NCI-H2107 (cell line): ENCODE measurements at places on chromosomes 6 and 20.

DNA sequence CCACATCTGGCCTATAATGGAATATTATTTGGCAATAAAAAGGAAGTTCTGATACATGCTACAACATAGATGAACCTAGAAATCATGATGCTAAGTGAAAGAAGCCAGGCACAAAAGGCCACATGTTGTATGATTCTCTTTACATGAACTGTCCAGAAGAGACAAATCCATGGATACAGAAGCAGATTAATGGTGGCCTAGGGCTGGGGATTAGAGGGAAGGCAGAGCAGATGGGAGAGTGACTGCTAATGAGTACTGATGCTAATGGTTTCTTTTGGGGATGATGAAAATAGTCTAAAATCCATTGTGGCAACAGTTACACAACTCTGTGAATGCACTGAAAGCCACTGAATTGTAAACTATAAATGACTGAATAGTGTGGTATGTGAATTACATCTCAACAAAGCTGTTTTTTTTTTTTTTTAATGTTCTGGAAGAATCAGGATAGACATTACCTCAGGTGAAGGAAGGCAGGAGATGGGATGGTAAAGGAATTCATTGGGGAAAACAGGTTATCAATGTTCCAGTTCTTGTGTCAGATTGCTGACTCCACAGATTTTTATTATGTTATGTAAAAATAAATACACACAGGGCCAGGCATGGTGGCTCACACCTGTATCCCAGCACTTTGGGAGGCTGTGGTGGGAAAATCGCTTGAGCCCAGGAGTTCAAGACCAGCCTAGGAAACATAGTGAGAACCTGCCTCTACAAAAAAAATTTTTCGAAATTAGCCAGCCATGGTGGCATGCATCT is 8.9 kb upstream of the SOX12 start:
- no peak for DNase-seq

- DNase-seq: no peak
These were observed 44.9 kb upstream of the SCML4 start for GRCh38 chr6:107868867-107869611.

DNA sequence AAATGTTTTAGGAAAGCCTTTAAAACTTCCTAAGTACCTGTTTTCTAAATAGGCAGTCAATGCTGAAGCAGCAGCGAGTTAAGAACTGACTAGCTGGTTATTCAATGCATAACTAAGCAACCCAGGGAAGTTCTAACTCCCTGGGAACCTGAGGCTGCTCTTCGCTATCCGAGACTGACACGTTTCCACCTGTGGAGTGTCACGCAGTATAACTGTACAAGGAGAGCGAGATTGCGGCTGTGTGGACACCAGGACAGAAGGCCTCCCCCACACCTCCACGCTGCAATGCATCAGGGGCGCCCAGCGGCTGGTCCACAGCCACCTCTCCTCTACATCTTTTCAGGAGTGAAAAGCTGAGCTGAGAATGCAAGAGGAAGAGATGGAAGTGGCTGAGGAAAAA is 8.0 kb downstream of the PXDC1 start:
- no peak for DNase-seq

- DNase-seq: no peak
These were observed 214.2 kb upstream of the QKI start for GRCh38 chr6:163200289-163200688.

DNA sequence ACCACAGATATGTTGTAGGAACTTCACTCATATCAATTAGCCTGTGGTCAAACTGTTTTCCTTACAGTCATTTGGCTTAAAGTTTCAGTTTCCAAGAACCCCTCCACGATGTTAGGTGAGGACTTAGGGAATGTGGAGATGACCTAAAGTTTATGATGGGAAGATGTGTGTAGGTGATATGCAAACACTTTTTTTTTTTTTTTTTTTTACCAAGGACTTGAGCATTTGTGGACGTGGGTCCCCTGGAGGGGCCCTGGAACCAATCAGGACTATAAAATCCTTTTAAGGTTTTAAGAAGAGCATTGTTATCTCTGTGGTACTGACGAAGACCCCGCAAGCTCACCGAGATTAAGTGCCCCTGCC is 478 bp upstream of the MTHFD1L start:
- no peak for DNase-seq

- DNase-seq: no peak
These were observed 326.7 kb upstream of the CNR1 start for GRCh38 chr6:88492824-88493223.

DNA sequence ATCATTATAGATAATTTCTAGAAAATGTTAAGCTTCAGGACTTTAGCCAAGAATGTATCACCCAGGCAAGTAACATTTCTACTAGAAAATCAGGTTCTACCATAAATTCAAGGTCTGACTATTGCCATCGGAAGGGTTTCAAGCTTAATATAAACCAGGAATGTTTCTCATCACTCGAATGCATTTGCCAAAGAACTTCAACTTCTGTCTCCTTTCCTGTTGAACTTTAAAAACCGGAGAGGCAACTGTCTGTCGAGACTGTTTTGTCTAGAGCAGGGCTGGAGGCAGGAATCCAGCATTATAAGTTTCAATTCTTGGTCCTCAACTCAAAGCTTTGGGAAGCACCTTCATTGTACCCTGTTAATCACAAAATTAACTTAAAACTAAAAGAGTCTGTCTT is 264.7 kb downstream of the ZNF217 start:
- no peak for DNase-seq

DNA sequence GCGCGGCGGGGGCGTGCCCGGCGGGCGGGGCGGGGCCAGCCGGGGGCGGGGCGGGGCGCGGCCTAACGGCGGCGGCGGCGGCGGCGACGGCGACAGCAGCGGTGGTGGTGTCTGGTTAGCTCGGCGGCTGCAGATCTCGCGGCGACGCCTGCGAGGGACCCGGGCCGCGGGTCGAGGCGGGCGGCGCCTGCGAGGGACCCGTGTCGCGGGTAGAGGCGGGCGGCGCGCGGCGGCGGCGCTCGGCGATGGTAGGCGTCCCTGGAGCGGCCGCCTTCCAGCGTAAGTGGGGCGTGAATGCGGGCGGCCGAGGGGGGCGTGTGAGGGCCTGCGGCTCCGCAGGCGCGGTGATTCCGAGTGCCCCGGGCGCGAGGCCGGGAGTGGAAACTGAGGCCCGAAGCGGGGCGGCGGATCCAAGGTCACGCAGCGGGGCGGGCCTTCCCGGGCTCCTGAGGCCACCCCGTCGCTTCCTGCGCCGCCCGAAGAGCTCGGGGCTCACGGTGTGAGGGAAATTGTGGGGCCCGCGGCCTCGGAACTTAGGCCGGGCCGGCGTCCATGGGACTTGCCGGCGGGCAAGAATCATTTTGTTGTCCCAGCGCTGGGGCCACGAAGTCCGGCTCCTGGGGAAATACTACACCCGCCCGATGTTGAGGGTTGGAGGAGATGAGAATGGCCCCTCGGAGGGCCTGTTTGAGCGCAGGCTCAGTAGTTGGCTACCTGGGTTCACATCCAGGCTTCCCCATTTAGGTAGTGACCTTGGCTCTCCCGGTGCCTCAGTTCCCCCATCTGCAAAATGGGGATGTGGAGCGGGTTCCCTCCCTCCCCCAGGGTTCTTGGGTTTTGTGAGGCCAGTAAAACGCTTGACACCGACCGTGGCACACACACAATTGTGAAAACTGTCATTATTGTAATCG is at the start of gene CBFA2T2:
Gene CBFA2T2 (plus strand): TSS at position 74 of the 911 bp plus-strand sequence. CDS start 172 bp downstream, at position 246.
- DNase-seq: no peak

DNA sequence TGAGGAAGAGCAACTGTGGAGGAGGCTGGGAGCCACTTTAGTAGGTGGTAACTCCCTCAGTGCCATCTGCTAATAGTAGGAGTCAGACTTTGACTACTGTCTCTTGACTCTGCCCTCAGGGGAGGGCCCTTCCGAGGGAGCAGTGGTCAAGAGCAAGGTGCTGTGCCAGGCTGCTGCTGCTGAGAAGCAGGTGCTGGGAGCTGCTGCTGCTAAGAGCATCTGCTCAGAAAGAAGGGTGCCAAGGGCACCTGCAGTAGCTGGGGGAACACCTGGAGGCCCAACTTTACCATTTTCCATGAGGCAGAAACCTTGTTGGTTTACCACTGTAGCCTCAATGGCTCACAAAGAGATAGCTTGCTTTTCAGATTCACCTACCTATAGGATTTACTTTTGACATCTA is 18.5 kb downstream of the GGTLC1 start:
- DNase-seq: no peak

DNA sequence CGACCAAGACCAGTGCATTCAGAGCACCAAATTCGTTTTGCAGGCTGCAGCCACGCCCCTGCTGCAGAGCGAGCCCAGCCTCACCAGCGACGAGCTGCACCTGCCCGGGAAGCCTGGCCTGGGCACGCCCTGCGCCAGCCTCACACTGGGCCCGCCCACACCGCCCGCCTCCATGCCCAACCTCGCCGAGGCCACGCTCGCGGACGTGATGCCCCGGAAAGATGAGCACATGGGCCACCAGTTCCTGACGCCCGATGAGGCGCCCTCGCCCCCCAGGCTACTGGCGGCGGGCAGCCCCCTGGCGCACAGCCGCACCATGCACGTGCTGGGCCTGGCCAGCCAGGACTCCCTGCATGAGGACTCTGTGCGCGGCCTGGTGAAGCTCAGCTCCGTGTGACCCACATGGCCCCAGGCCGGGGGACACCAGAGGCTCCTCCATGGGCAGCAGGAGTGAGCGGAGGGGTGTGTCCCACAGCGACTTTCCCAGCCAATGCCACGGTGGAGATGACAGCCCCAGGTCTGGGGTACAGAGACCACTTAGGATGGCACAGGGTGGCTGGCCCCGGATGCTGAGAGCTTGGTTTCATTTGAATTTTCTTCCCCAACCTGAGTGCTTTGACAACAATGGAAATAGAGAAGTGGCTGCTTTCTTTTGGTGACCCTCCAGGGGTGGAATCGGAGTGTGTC is 150.2 kb upstream of the SNX9 start:
- no peak for DNase-seq

DNA sequence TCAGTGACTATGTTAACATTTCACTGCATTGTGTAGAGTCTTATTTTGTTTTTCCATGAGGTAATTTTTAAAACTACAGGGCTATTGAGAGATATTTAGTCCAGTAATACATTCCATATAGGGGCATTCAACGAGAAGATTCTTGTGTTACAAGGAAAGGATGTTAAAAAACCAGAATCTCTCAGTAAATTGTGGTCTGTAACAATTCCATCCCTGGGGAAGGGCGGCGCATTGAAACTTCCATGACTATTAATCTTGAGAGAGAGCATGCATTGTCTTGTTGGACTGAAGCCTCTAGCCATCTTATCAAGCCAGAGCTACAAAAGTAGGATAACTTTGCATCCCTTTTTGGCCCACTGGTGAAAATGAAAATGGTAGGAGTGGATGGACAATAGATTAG is 119.7 kb downstream of the BCKDHB start:
- no peak for DNase-seq

- no peak for DNase-seq
These were observed 119.3 kb upstream of the RALGAPA2 start for GRCh38 chr20:20831794-20832193.

DNA sequence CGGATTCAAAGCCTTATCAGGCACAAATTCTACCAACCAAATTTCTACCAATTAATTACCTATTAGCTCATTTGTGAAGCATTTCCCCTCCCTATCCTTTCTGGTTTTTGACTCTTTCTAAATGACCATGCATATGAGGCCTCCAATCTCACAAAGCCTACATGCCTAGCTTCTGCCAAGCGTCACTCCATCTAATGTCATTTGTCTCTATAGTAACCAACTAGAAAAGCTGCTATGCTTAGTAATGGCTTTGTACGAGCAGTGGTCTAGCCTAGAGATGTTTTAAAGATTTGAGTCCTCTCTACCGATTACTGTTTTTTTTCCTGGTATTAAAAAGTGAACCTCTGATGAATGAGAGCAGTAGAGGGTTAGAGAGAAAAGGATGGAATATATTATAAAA is 4.8 kb upstream of the ASF1A start:
- no peak for DNase-seq

- no peak for DNase-seq
These were observed 16.1 kb downstream of the PPIL1 start for GRCh38 chr6:36858407-36858981.

DNA sequence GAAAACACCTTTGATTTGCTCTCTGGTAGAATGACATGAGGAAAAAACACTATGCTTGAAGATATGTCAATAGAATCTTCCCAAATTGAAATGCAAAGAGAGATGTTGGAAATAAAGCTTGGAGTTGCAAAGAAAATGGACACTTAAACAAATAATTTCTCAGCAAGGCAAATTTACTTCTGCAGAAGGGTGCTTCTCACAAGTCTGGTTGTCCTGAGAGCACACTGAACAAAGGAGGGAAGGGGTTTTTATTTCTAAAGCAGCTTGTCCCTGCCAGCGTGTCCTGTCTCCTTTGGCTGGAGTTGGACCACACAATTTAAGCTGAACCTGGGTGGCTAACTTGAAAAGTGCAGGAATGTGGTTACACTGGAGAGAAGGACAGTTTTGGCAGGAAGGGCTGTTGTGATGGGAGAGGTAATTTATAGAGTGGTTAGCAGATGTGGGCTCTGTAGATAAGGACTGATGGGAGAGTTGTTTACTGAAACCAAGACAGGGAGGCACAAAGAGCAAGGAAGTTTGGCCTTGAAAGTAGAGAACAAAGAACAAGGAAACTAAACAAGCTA is 454.6 kb upstream of the EYS start:
- DNase-seq: no peak

DNA sequence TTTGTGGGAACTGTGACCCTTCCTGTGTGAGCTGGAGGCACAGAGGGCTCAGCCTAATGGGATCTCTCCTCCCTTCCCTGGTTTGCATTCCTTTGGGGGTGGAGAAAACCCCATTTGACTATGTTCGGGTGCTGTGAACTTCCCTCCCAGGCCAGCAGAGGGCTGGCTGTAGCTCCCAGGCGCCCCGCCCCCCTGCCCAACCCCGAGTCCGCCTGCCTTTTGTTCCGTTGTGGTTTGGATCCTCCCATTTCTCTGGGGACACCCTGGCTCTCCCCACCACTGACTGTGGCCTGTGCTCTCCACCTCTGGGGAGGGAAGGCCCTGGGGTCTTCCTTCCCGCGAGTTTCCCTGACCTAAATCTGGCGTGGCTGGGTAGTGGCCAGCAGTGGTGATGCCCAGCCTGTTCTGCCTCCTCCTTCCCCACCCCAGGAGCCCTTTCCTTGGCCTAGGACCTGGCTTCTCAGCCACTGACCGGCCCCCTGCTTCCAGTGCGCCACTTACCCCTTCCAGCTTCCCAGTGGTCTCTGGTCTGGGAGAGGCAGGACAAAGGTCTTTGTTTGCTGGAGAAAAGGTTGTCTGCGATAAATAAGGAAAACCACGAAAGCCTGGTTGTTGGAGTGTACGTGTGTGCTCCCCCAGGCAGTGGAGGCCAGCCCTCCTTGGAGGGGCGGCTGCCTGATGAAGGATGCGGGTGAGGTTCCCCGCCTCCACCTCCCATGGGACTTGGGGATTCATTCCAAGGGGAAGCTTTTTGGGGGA is 4.9 kb downstream of the VEGFA start:
- DNase-seq: no peak

DNA sequence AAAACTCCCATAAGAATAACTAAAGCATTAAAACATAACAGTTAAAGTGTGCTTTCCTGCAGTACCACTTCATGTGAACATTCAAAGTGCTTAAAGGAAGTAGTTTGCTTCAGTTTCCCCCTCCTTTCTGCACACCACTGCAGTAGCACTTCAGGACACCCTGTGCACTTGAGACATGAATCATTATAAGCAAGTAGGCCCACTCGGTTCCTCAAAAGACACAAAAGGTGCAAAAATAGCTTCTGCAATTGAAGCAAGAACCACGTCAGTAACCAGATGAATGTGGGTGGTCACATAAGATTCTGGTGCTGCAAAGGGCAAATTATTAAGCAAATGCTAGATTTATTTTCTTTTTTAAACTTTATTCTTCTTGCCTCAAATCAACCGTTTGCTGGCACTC is 160.6 kb downstream of the HIVEP2 start:
- no peak for DNase-seq

GRCh38 chr20:39716796-39717341 is 754.7 kb downstream of the DHX35 start:
- no peak for DNase-seq

- DNase-seq: no peak
These were observed 186.6 kb upstream of the OPRM1 start for GRCh38 chr6:153852481-153852880.
